ENCODE measurements at places on chromosomes 5 and 9.

DNA sequence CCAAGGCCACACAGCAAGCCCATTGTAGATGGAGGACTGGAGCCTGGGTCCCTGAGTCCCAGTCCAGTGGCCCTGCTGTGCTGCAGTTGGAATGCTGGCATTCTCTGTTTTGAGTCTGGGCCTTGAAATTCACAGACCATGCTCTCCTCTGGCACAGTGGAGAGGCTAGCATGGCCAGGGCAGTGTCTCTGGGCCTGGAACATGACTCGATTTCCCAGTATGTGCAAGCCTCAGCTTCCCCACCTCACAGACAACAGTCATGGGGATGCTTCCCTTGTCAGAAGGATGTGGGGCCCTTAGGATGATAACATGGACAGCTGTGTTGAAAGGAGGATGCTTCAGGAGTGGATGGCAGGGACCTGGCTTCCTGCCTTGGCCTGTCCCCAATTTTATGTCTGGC lies 91.2 kb downstream of the AMBP start:
- DNase-seq: no peak

GRCh38 chr5:173591056-173591514 lies 25.4 kb downstream of the BOD1 start:
- DNase-seq: no peak

GRCh38 chr9:133121915-133122550 lies 993 bp upstream of the RALGDS start:
- DNase-seq: no peak

DNA sequence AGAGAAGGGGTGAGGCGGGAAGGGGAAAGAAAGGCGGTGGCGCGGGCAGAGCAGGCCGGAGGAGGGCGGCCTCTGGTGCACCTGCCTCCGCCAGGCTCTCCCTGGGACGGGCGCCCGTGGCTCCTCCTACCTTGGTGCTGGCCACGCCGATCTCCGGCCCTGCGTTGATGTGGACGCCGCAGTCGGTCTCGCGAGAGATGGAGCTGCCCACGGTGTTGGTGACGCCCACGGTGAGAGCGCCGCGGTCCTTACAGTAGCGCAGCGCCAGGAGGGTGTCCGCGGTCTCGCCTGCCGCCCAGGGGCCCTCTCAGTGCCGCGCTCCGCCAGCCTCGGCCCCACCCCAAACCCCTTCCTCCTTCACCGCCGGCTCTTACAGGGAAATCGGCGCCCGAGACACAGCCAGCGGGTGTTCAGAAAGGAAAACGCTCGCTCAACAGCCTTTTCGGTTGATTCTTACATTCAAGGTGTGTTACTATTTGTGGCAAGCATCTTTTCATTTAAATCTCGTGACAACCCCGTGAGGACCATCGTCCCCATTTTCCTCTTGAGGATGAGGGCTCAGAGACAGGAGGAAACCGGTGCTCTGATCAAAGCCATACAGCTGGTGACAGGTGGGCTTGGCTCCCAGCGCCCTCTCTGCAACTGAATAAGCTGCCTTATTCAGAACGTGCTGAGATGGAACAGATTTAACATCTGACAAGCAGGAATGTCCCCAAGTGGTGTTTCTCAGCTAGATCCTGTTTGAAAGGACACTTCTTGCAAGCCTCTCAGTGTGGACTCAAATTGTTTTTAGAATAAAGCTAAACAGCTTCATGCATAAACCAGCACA lies 22.0 kb upstream of the MAPK9 start:
- DNase-seq: no peak

DNA sequence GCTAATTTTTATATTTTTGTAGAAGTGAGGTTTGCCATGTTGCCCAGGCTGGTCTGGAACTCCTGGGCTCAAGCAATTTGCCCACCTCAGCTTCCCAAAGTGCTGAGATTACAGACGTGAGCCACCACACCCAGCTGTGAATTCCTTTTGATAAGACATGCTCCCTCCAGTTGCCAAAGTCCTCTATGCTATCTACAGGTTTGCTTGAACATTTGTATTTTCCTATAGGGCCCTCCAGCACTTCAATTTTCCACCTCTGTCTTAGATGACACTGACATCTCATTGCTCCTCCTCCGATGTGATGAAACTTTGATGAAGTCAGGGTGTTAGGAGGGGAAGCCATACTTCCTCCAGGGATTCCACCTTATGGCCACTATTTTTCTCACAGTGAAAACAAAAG lies 25.2 kb upstream of the CTSV start:
- no peak for DNase-seq

- no peak for DNase-seq
Observed at GRCh38 chr5:102841021-102841420, 85.9 kb downstream of the PAM start.

- DNase-seq: no peak
Observed at GRCh38 chr9:91837981-91838731, 111.9 kb downstream of the ROR2 start.

DNA sequence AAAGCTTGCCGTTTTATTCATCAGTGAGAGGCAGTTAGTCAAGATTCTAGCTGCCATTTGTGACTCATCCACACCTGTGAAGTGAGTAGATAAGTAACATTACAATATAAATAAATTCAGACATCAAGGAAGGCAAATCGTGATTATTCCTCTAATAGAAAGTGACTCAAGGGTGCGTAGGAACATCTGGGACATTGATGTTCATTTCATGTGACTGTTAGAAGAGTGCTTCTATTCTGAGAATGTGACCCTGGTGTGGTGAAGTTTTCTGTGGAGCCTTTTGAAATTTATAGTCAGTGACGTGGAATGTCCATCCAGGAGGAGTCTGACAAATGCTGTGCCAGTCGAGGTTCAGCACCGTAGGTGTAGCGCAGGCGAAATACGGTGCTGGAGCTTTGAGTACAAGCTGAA lies 48.4 kb upstream of the FAM240B start:
- no peak for DNase-seq

- DNase-seq: no peak
Observed at GRCh38 chr5:44565902-44566301, 176.7 kb upstream of the FGF10 start.
